ENCODE measurements at places on chromosomes 2 and 18. TPM values are rescaled to one million over a fixed set of nuclear protein-coding genes. Genes with fewer than 3 reads are reported as not detected.

GRCh38 chr2:128520791-128521190, 202.1 kb upstream of the HS6ST1 start:
- DNase-seq = peak; percentile 37

Gene COBLL1
- 1.3 TPM for total RNA-seq

- no peak for DNase-seq
Measured at GRCh38 chr2:43223521-43224001, 2.8 kb downstream of the ZFP36L2 start.

Gene CLEC4F
- total RNA-seq = not detected

DNA sequence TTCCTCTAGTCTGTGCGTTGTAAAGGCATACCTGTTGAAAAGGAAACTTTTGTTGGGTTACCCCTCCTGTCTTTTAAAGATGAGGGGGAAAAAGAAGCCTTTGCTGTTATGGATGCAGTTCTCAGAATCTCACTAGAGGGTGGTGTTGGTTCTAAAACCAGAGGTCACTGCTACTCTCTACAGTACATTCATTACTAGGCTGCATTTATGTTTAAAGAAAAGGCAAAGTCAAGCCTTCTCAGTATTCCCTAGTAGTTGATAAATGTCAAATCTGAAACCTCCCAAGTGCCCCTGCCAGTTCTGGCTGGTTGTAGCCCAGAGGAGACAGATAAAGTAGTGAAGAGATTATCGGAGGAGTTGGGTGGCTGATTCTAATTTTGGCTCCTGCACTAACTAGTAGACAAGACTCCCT, 1.4 kb upstream of the PLCL1 start:
- peak; percentile 74 for DNase-seq

All from CD4-positive, CD25-positive, alpha-beta regulatory T cell (primary cell).